ENCODE measurements at places on chromosomes 5 and 9. TPM values are rescaled to one million over a fixed set of nuclear protein-coding genes. Genes with fewer than 3 reads are reported as not detected.

Gene HBEGF
- 15.0 TPM for total RNA-seq

DNA sequence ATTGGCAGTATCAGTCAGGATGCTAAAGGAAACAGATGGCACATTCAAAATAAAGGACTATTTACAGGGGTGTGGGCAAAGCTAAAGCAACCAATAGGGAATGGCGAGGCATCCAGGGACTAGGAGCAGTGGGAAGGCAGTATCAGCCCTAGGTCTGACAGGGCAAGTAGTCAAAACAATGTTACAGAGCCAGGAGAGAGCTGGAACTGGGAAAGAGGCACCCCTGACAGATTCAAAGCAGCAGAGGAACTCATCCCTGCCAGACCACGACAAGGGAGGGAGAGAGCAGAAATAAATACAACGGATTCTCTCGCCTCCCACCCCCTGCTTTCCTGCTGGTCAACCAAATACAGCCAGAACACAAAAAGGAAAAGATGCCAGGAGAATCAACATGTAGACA lies 371.5 kb downstream of the NR2F1-AS1 start:
- DNase-seq: no peak

DNA sequence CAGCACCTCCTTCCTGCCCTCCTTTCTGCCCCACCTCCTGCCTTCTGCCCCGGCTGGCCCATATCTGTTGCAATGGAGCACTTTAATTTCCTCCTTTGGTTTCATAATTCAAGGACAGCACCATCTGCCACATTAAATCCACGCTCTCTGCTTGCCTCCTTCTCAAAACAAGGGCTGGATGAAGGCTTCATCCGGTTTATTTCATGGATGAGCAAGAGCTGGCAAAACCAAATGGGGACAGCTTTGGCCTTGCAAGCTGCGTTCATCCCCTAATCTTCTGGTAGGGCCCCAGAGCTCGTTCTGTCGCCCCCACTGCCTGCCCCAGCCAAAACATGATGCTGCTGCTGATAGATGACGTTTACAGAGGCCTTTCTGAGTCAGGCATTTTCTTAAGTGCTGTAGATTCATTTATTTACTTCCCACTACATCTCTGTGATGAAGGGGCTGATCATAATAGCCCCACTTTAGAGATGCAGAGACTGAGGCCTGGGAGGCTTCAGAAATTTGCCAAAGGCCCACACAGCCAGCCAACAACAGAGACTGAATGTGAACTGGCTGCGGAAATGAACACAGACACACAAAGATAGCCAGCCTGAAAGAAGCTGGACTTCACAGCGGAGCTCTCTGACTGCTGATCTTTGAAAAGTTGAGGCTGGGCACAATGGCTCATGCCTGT lies 115.6 kb upstream of the CPEB4 start:
- no peak for DNase-seq

Gene EPB41L4A
- total RNA-seq: 2.5 TPM

Gene SH3RF2
- total RNA-seq: 37.1 TPM

DNA sequence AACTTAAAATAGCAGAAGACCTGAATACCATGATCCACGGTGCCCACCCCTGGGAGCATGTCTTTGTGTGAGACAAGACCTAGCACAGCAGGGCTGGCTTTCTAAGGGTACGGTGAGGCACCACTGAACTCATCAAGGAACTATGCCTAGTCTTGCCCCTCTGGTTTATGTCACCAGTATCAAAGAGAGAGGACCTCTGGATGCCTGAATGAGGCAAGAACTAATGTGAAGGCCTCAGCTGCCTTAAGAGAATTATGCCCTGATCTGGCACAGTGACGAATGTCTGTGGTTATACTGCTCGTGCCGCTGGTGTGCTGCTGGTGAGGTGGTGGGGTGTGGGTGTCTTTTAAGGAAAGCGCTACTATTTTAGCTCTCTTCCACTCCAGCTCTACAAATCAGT lies 23.0 kb downstream of the NREP start:
- DNase-seq: peak; percentile 24

- DNase-seq: peak; percentile 100
Measured at GRCh38 chr9:112041536-112042243, 133.4 kb downstream of the SUSD1 start.

- DNase-seq: no peak
Measured at GRCh38 chr9:36113999-36114398, 22.5 kb upstream of the GLIPR2 start.

GRCh38 chr5:173770637-173771036 lies 117.5 kb upstream of the CPEB4 start:
- no peak for DNase-seq

Gene CDH18
- total RNA-seq: 0.10 TPM

Gene CENPK
- total RNA-seq: 33.3 TPM

Gene SLC25A2
- total RNA-seq: not detected

GRCh38 chr5:175752826-175753535 lies 95.1 kb downstream of the HRH2 start:
- no peak for DNase-seq

DNA sequence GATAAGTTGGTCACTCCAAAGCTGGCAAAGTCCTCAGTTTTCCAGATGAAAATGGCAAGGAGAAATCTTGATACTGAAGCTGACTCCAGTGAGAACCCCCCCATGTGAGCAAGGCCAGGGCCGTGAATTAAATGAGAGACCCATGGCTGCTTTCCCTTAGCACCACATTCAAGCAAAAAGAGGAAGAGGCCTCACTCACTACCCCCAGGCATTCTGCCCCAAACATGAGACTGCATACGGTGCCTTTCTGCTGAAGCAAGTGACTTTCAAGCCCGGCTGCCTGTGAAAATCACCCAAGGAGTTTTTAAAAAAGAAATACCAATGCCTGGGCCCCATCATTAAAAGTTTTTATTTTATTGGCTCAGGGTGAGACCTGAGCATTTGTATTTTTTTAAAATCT lies 66.9 kb downstream of the TMEM252 start:
- DNase-seq: no peak

- DNase-seq: no peak
Measured at GRCh38 chr9:137893670-137894069, 16.1 kb downstream of the CACNA1B start.

- no peak for DNase-seq
Measured at GRCh38 chr5:163506095-163506457, 657 bp downstream of the MAT2B start.

DNA sequence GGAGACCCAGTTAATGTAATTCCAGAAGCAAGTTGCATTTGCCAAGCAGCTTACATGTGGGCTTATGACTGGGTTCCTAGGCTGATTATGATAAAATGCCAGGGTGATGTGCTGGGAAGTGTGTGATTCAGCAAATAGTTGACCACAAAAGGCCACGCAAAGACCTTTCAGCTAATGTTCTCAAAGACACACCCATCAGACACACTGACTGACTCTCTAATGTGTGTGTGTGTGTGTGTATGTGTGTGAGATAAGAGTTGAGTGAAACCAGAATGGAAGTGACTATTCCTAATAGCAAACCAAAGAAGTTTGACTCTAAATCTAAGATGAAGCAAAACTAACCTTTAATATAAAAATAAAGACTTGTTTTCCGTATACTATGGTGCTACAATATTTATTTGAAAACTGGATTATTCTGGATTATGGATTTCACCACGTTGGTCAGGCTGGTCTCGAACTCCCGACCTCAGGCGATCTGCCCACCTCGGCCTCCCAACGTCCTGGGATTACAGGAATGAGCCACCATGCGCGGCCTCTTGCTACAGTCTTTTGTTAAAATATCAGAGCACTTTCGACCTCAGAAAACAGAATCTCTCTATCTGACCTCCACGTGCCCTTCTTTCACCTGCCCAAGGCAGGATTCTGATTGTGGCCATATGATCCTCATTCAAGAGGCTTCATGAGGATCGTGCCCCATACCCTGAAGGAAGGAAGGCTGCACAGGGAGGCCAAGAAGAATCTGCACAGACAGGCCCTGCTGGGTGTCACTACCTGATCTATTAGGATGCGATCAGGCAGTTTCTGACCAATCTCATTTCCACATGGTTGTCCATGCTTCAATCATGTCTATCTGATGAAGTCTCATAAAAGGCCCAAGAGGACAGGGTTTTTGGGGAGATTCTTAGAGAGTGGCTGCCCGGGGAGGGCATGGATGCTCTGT lies 75.6 kb downstream of the USP20 start:
- DNase-seq: peak; percentile 98

GRCh38 chr5:10552183-10553143 lies 11.4 kb upstream of the ANKRD33B start:
- DNase-seq: peak; percentile 70

Gene SLC27A6
- total RNA-seq: 6.9 TPM

DNA sequence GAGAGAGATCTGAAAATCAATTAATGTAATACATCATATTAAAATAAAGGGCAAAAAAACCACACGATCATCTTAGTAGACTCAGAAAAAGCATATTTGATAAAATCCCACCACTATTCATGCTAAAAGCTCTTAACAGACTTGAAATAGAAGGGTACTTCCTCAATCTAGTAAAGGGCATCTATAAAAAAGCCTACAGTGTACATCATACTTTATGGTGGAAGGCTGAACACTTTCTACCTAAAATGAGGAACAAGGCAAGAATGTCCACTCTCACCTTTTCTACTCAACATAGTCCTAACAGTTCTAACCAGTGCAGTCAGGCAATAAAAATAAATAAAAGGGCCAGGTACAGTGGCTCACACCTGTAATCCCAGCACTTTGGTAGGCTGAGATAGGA lies 38.9 kb downstream of the POLK start:
- DNase-seq: no peak

- no peak for DNase-seq
Measured at GRCh38 chr5:170225326-170226128, 7.3 kb upstream of the C5orf58 start.

DNA sequence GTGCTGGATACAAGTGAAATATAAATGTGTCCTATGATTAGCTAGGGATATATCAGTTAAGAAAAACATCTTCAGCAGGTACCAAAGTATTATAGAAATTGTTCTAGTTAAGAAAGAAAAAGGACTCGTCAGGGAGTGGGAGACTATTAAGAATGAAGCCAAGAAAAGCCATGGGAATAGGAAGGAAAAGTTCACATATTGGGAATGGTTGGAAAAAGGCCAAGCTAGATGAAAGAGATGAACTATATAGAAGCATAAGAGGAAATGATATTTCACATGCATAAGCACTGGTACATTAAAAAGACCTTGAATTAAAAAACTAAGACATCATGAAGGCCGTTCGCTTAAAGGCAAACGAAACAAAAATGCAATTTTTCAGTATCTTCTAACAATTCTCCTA lies 237.7 kb downstream of the ADAMTS6 start:
- DNase-seq: no peak

DNA sequence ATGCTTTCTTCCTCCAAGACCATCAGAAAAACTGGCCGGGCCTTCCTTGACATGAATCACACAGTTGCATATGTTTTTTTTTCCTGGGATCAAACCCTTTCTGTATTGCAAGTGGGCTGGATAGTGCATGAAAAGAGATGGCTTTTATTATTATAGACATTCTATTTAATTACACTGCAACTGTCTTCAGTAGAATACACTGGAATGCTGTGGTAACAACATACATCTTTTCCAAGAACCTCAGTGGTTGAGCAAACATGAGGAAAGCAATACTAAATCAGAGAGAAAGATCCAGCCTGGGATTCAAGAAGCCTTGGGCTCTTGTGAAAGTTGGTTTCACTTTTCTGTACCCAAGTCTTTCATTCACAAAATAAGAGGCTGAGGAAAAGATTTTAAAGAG lies 193.0 kb downstream of the DMAC1 start:
- DNase-seq: no peak

GRCh38 chr9:76602199-76602598 lies 143.2 kb downstream of the GCNT1 start:
- no peak for DNase-seq

- no peak for DNase-seq
Measured at GRCh38 chr9:70398145-70398556, 16.3 kb downstream of the KLF9 start.

DNA sequence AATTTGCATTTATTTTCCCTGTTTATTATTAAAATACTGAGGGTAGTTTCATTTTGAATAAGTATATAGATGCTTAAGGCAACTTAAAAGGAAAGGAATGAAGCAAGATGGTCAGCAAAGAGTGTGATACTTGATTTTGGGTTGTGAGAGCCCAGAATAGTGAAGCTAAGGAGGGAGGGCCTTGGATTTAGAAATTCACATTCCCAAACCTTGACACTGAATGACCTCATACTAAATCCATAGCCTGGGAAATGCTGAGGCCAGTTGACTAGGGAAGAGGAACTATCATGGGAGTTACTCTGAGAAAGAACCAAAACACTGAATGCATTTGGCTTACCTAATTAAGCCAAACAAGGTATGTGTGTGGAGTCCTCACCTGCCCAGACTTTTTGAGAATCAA lies 292.5 kb downstream of the SPATA31D1 start:
- no peak for DNase-seq

DNA sequence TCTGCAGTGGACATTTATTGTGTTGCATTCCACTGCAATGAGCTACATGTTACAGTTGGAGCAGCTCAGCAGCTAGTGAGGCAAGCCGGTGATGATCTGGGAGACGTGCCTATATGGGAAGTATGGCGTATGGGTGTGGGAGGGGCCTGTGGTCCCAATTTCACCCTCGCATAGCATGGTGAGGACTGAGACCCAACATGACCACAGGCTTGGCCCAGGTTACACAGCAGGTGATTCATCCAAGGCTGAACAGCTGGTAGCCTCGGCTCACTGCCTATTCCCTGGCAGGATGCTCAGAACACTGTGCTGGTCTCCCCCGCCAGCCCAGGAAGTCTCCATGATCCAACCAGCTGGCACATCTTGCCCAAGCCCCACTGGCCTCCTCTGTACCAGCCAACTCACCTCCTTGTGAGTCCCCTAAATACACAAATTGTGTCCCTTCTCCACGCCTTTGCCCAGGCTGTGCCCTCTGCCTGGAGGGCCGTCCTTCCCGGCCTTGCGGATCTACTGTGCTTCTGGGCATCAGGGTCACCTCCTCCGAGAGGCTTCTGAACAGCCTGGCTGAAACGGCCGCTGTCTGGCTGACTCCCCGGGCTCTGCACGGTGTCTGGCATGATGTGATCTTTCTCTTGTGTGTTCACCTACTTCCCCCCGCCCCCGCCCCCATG lies 81.4 kb downstream of the NSUN2 start:
- DNase-seq: no peak

- DNase-seq: no peak
Measured at GRCh38 chr5:112440031-112440430, 21.0 kb upstream of the EPB41L4A start.

Gene TRPM6
- total RNA-seq: 0.28 TPM

DNA sequence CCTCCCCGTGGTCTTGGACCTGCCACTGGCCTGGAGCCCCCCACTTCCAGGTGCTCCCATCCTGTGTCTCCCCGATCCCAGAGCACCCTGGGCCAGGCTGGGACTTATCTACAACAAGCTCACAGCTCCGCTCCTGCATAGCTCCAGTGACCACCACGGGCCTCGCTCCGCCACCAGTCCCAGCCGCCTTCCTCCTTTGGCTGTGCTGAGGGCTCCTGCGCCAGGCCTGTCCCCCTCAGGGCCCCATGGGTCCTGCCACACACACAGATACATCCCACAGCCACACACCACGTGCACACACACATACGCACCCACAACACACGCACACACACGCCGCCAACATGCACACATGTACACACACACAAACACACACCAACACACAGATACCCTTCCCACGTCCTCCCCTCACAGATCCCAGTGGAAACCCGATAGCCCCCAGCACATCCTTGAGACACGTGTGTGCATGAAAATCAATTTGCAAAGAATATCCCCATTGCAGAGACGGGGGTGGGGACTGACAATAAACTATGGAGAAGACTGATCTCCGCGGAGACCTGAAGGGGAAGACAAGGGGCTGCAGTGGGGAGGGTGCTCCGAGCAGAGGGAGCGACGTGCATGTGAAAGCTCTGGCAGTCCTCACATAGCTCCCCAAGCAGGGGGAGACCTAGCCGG lies 18.5 kb upstream of the LAMC3 start:
- DNase-seq: no peak
